Stromal cell of bone marrow (primary cell): ENCODE measurements at places on chromosomes 16 and 17.

GRCh38 chr17:80429356-80430275, 14.6 kb downstream of the ENDOV start:
- DNase-seq: no peak

GRCh38 chr16:54589326-54589725, 302.7 kb upstream of the IRX3 start:
- no peak for DNase-seq

- DNase-seq: no peak
These were observed 53.4 kb downstream of the SEC14L1 start for GRCh38 chr17:77194179-77194578.

GRCh38 chr16:49487746-49488145, 114.1 kb downstream of the C16orf78 start:
- DNase-seq: no peak

GRCh38 chr16:88761830-88762229, 23.2 kb downstream of the PIEZO1 start:
- no peak for DNase-seq

DNA sequence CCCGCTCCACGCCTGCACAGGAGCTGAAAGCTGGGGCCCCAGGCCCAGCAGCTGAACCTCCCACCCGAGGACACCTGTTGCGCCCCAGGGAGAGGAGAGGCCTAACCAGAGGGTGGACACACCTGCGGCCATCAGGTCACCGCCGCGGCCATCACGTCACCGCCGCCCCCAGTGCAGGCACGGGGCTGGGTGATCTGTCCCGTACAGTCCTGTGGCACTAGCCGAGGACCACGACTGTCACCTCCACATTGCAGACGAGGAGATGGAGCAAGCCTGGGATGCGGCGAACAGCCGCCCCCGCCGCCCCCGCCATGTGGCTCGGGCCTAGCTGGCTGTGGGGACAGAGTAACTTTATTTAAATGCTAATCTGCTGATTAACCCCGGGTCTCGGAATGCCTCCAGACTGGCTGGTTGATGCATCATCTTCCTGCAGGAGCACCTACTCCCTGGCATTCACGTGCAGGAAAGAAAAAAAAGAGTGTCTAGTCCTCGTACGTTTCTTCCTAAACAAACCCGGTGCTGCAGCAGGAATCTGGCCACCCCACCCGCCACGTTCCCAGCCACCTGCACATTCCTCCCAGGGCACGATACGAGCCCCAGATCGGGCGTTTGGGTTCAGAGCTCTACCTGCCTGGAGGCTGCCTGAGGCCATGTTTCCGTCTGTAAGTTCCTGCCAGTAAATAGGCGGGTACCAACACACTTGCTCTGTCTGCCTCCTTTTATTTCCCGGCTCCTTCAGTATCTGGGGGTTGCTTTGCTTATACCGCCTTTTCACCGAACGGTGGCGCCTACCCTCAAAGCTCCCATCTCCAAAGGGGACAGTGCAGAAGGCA, 29.9 kb downstream of the PIEZO1 start:
- DNase-seq: no peak

GRCh38 chr17:8421571-8421970, 14.1 kb upstream of the NDEL1 start:
- DNase-seq: peak; percentile 66

DNA sequence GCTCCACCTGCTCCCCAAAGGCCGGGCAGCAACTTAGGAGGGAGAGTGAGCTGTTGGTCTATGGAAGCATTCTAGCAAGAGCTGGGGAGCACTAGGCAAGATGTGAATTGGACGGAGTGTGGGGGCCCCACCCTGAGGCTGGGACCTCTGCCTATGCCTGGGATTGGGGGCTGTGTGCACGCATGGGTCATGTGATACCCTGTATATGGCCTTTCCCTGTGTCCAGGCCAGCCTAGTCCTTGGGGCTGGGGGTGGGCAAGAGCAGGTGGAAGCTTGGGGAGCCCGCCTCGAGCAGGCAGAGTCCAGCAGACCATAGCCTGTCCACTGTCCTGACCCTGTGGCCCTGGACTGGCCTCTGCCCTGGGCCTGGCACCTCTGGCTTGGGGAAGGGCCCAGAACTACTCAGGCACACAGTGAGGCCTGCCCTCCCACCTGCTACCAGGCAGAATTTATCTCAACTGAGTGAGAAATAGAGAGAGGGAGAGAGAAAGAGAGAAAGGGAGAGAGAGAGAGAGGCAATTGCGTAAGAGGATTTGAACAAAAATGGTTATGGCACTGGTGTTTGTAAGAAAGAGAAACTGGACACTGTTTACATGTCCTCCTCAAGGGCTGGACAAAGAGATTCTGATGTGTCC, 19.1 kb downstream of the PDP2 start:
- no peak for DNase-seq

DNA sequence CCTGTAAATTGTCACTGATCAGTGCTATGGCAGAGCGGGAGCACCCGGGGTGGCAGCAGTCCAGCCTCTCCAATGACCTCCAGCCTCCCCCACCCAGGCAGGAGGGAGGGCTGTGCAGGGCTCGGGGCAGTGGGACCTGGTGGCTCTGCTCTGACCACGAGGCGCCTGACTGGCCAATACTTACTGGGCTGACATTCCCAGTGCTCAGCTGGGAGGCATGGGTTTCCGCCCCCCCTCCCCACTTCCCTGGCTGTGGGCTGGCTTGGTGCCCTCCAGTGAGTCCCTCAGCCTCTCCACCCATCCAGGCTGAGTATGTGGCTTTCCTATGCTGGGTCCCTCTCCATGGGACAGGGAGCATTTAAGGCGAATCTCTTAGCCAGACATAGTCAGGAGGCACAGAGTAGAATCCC, 2.7 kb downstream of the SOCS3 start:
- DNase-seq: no peak

DNA sequence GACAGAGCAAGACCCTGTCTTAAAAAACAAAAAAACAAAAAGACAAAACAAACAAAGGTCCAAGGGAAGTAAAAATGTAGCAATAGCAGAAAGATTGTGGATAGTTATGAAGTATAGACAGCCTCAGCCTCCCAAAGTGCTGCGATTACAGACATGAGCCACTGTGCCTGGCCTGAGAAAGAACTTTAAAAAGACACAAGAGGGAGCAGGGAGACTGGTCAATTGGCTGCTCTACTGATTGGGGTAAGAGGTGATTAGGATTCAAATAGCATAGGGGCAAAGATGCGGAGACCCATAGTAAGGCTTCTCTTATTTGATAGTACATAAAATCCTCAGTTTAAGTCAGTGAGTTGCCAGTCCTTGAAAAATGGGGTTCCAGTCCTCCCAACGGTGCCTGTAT, 518.2 kb upstream of the GOT2 start:
- no peak for DNase-seq

DNA sequence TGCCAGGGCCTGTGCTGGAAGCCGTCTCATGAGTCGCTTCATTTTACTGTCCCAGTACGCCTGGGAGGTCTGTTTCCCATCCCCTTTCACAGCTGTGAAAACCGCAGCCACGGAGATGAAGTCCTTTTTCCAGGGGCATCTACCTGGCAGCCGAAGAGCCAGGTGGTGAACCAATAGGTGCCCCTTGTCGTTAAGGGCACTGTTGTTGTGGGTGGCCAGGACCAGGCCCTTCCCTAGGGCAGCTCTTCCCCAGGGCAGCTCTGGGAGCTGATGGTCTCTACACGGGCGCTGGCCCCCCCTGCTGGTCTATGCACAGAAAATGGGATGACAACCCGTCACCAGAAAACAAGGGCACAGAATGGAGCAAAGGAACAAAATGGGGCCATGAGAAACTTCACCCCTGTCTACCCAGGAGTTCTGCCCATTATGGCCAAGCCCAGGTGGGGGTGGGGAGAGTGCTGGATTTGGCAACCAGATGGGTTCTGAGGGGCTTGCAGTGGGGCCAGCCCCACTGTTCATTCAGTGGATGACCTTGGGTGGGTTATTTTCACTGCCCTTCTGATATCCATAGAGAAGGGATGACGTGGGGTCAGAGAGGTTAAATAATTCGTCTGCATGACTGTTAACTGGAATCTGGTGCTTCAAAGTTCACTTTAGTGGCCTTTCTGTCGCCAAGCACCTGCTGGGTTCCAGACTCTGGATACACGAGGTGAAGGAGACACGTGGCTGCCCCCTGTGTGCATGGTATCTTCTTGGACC, 11.5 kb downstream of the RMI2 start:
- no peak for DNase-seq

DNA sequence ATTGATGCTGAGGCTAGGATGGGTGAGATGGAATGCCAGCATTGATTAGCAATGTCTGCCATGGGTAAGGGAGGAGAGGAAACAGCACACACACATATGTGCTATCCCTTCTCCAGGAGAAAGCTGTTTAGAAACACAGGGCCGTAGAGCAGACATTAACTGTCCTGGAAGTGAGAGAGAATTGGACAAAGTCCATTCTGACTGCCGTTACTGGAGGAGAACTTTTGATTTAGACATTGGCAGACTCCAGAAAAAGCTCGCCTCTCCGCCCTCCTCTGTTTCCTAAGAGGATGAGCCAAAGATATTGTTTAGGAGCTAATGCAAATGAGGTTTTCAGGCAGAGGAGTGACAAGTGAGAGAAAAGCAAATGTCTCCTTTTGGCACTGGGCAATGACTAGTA, 237.0 kb downstream of the HAPSTR1 start:
- no peak for DNase-seq

- DNase-seq: no peak
These were observed 28.6 kb downstream of the POLR3E start for GRCh38 chr16:22325598-22326368.

GRCh38 chr16:48999508-48999907, 282.1 kb downstream of the CBLN1 start:
- DNase-seq: no peak

DNA sequence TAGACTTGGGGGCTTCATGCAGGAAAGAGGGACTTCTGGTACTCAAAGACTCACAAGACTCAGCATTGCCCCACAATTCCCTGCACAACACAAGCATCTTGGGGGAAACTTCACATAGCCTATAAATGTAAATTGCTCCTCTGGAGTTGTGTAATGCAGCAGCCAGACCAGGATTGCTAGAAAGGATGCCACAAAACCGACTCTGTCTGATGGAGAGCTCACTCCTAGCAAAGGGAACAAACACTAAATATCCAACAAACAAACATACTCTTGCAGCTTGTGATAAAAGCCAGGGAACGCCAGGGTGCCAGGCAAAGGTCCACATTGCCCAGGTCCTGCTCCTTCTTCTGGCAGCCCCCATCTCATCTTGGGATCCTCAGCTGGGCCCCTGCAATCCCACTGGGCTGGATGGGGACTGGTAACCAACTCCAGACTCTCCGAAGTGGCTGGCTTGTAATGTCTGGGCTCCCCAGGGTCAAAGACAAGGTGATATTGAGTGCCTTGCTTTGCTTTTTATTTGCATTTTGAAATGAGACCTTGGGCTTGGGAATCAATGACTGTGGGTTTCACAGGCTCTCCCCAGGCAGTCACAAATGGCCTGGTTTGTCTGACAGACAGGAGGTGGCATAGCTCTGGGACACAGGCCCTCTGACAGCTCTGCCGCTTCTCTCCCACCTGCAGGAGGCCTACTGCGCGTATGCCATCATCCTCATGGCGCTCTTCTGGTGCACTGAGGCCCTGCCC, 15.3 kb downstream of the SLC13A2 start:
- DNase-seq: no peak

DNA sequence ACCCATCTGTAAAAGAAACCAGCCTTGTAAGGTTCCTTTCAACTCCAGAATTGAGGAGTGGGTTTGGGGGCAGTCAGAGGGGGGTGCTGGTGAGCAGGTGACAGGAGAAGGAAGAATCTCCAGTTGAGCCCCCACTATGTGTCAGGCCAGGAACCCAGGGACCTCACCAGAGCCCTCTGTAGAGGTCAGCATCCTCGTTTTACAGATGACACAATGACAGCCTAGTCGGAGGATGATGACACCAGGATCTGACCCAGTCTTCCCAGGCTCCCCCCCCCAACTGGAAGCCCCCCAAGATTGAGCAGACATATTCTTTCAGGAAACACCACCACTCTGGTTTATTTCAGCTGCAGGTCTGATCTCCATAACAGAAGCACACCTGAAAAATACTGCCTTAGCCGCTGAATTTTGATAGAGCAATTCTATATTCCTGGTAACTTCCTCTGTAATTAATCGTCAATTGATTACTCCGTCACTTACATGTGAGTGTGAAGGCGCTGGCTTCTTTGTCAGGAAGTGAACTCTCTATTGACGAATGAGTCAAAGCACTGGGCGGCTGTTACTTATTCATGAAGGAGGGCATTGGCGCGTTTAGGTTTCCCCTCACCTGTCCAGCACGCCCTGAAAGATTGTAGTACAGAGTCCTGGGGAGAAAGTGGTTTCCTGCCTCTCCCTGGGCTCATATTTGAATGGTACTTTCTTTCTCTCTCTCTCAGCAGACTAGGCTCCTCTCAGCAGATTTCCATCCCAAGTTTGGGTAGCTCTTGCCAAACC, 21.2 kb downstream of the SOCS3 start:
- DNase-seq: no peak

DNA sequence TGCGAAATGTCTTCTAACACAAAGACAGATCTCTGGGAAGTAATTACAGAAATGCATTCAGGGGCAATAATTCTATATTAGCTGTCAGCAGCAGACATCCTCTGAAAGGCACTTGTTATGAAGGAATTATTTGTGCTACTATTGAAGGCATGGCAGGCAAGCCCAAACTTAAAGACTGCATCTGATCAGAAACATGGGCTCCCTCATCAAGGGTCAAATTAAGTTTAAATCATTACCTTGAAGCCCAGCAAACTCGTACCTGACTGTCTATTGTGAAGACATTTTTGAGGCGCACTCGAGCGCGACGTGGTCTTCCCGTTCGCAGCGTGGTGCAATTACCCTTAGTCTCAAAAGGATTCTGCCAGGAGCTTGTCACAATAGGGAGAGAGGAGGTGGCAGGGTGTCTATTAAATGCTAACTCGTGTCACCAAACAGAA, 110.6 kb downstream of the ZNF423 start:
- DNase-seq: no peak

GRCh38 chr16:48607056-48607825, 2.7 kb downstream of the N4BP1 start:
- DNase-seq: no peak
